ENCODE measurements at places on chromosomes 6 and 20. TPM values are rescaled to one million over a fixed set of nuclear protein-coding genes. Genes with fewer than 3 reads are reported as not detected.
A peak's percentile ranks its signal among the peaks of the same experiment; 100 is the strongest.

- peaks cover 3% of the 10 kb centered on the region for H3K27me3 ChIP-seq
- H3K27ac ChIP-seq = no peak overlapping the region
- no peak for DNase-seq
- H3K36me3 ChIP-seq = no peaks in the 10 kb centered on the region
- H3K4me3 ChIP-seq = no peak overlapping the region
Observed at GRCh38 chr20:13118676-13119075, 102.4 kb upstream of the ISM1 start.

- H3K4me1 ChIP-seq = peaks cover 86% of the 10 kb centered on the region
- no peak for DNase-seq
- no peak overlapping the region for H3K27ac ChIP-seq
Observed at GRCh38 chr6:35151466-35151865, 10.3 kb upstream of the TCP11 start.

- no peak overlapping the region for H3K4me3 ChIP-seq
- no peak for DNase-seq
- H3K27ac ChIP-seq = no peak overlapping the region
- peaks cover 2% of the 10 kb centered on the region for H3K27me3 ChIP-seq
- no peaks in the 10 kb centered on the region for H3K36me3 ChIP-seq
Observed at GRCh38 chr20:20317195-20317594, 50.7 kb upstream of the INSM1 start.

DNA sequence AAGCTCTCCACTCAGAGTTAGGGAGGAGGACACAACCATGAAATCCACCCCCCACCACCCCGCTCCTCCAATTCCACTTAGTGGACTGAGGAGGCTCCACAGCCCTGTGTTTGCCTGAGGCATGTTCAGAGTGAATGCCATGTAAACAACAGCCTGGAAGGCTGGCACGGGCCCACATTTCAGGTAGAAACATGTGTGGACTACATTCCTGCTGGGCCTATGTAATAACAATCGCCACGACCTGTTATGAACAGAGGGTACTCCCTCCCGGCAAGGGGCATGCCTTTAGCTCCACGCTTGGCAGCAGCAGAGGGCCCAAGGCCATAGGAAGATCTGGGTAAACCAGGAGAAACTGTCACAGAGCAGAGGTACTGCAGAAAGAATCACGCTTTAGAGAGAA lies 65.5 kb downstream of the ISM1 start:
- H3K27ac ChIP-seq = no peak overlapping the region
- no peaks in the 10 kb centered on the region for H3K4me1 ChIP-seq
- DNase-seq = no peak
- no peaks in the 10 kb centered on the region for H3K36me3 ChIP-seq

- peaks cover 26% of the 10 kb centered on the region for H3K36me3 ChIP-seq
- H3K27ac ChIP-seq = peak overlapping the region; percentile 51
- peaks cover 39% of the 10 kb centered on the region for H3K4me1 ChIP-seq
- no peaks in the 10 kb centered on the region for H3K27me3 ChIP-seq
Observed at GRCh38 chr20:34452281-34452982, 63.8 kb upstream of the DYNLRB1 start.

- H3K27me3 ChIP-seq = no peaks in the 10 kb centered on the region
- no peak overlapping the region for H3K27ac ChIP-seq
- no peak overlapping the region for H3K4me3 ChIP-seq
- H3K36me3 ChIP-seq = peaks cover 59% of the 10 kb centered on the region
- peaks cover 42% of the 10 kb centered on the region for H3K4me1 ChIP-seq
Observed at GRCh38 chr20:35063168-35063567, 29.4 kb downstream of the TRPC4AP start.

DNA sequence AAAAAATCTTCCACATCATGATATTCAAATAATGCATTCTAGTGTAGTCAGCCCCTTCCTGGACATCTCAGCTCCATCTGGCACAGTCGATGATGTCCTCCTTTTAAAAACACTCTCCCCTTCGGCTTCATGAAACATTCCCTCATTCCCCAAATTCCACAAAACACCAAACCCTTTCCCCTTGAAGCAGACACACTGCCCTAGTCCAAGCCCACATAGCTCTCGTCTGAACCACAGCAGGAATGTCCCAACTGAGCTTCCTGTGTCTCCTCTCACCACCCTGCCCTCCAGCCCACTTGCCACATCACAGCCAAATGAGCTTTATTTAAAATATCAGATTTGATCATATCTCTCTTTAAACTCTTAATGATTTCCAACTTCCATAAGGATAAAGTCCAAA lies 106.4 kb upstream of the CARMIL1 start:
- no peaks in the 10 kb centered on the region for H3K27me3 ChIP-seq
- H3K4me1 ChIP-seq = peaks cover 98% of the 10 kb centered on the region
- H3K27ac ChIP-seq = peak overlapping the region; percentile 85
- peak; percentile 90 for DNase-seq

GRCh38 chr6:163860287-163861081 lies 446.0 kb downstream of the QKI start:
- DNase-seq = peak; percentile 28
- no peaks in the 10 kb centered on the region for H3K27me3 ChIP-seq
- peak overlapping the region; percentile 66 for H3K27ac ChIP-seq

GRCh38 chr6:162211022-162211421 lies 516.5 kb downstream of the PRKN start:
- H3K4me1 ChIP-seq = no peaks in the 10 kb centered on the region
- H3K4me3 ChIP-seq = no peak overlapping the region
- no peak overlapping the region for H3K27ac ChIP-seq

GRCh38 chr6:128742900-128743299 lies 140.0 kb upstream of the LAMA2 start:
- no peak overlapping the region for H3K27ac ChIP-seq
- DNase-seq = no peak
- no peak overlapping the region for H3K4me3 ChIP-seq
- H3K27me3 ChIP-seq = peaks cover 1% of the 10 kb centered on the region
- no peaks in the 10 kb centered on the region for H3K4me1 ChIP-seq

DNA sequence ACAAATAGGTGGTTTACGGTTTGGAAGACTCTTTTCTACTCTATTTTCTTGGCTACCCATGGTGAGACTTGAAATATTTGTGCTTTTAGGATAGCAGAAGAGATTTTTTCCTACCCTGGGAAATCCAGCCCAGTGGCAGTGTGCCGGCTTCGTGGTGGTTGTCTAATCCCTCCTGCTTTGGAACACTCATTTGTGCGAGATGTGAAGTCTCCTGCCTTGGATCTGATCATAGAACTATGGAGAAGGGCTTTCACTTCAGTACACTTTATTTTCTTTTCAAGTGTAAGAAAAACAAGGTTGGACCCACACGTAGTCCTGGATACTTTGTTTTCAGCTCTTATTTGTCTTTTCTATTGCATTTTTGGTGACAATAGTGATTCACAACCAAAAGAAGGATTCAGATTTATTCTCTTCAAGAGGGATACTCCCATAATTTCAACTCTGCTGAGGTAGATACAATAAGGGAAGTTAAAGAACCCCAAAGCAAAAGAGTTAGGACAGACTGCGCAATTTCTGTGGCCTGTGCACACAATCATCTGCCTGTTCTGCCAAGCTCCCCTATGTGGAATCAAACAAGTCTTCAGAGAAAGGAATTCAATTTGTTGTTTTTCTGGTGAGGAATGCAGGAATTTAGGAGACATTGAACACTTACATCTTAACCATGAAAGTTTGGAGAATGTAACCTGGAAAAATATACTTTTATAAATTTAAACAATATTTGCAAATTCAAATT lies 413.2 kb downstream of the GJA1 start:
- no peaks in the 10 kb centered on the region for H3K27me3 ChIP-seq
- H3K4me3 ChIP-seq = no peak overlapping the region
- peaks cover 23% of the 10 kb centered on the region for H3K4me1 ChIP-seq
- no peaks in the 10 kb centered on the region for H3K36me3 ChIP-seq
- DNase-seq = no peak

GRCh38 chr6:162612613-162613012 lies 115.0 kb downstream of the PRKN start:
- H3K4me1 ChIP-seq = no peaks in the 10 kb centered on the region
- no peaks in the 10 kb centered on the region for H3K36me3 ChIP-seq
- no peak overlapping the region for H3K4me3 ChIP-seq
- H3K27me3 ChIP-seq = no peaks in the 10 kb centered on the region
- H3K27ac ChIP-seq = no peak overlapping the region

DNA sequence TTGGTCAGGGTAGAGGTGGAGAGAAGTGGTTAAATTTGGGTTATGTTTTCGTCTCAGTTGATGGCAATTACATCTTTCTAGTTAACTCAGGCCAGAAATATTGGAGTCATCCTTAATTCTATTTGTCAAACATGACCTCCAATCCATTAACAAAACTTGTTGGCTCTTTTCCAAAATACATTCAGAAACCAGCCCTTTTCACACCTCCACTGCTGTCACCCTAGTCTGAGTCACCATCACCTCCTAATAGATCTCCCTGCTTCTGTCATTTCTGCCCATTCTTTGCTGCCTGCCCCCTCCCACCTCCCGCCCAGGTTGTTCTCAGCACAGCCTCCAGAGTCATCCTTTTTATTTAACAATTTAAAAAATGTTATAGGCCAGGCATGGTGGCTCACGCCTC lies 3.0 kb upstream of the ABCF1 start:
- peaks cover 2% of the 10 kb centered on the region for H3K36me3 ChIP-seq
- DNase-seq = no peak
- H3K27me3 ChIP-seq = peaks cover 4% of the 10 kb centered on the region

GRCh38 chr20:34222208-34222607 lies 19.0 kb upstream of the ASIP start:
- no peaks in the 10 kb centered on the region for H3K36me3 ChIP-seq
- peak; percentile 95 for DNase-seq
- H3K27ac ChIP-seq = peak overlapping the region; percentile 77

DNA sequence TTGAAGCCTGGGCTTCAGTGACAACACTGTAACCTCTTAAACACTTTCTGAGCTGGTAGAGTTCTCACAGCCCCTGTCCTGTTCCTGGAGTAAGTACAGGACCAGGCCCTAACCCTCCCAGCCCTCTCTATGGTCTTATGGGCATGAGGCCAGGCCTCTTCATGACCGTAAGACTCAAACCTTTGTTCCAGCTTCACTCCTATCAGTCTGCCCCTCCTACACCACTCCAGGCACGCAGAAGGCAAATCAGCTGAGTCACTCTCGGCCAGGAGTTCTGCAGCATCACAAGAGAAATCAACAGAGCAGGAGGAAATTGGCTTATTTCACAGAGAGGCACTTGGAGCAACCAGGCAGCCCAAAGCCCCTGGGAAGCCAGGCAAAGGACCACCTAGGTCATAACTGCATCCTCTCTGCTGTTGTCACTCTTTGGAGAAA lies 25.3 kb upstream of the CHD6 start:
- H3K4me3 ChIP-seq = no peak overlapping the region
- H3K36me3 ChIP-seq = no peaks in the 10 kb centered on the region
- peaks cover 11% of the 10 kb centered on the region for H3K4me1 ChIP-seq
- peaks cover 21% of the 10 kb centered on the region for H3K27me3 ChIP-seq

- no peaks in the 10 kb centered on the region for H3K4me1 ChIP-seq
- H3K27ac ChIP-seq = no peak overlapping the region
- H3K4me3 ChIP-seq = no peak overlapping the region
- H3K27me3 ChIP-seq = peaks cover 2% of the 10 kb centered on the region
- no peaks in the 10 kb centered on the region for H3K36me3 ChIP-seq
Observed at GRCh38 chr6:160202411-160202810, 56.2 kb downstream of the SLC22A2 start.

DNA sequence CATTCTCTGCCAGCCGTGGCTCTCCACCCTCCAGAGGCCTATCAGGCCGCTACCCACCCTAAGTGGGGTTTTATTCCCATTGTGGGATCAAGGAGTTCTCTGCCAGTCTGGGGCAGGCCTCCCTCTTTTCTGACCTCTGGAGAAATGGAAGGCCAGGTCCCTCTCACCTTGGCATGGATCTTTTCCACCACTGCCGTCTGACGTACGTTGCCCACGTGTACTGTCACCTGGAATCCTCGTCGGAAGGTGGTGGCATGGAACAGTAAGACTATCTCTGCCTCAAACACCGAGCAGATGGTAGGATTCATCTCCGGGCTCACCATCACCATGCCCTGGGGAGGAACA lies 7.3 kb downstream of the GTPBP2 start:
- H3K4me1 ChIP-seq = peaks cover 7% of the 10 kb centered on the region
- peaks cover 43% of the 10 kb centered on the region for H3K36me3 ChIP-seq
- H3K27me3 ChIP-seq = peaks cover 10% of the 10 kb centered on the region
- no peak overlapping the region for H3K4me3 ChIP-seq
- DNase-seq = no peak

- no peak overlapping the region for H3K27ac ChIP-seq
- H3K27me3 ChIP-seq = no peaks in the 10 kb centered on the region
- no peaks in the 10 kb centered on the region for H3K4me1 ChIP-seq
- H3K36me3 ChIP-seq = 0 out of 2 replicates have a peak, but pooled peaks cover 9% of the 10 kb centered on the region
- DNase-seq = no peak
Observed at GRCh38 chr6:114421199-114421598, 78.4 kb upstream of the HS3ST5 start.

GRCh38 chr20:54199283-54199682 lies 8.6 kb upstream of the PFDN4 start:
- peaks cover 18% of the 10 kb centered on the region for H3K4me1 ChIP-seq
- H3K27ac ChIP-seq = no peak overlapping the region
- peaks cover 2% of the 10 kb centered on the region for H3K27me3 ChIP-seq
- no peak overlapping the region for H3K4me3 ChIP-seq
- H3K36me3 ChIP-seq = no peaks in the 10 kb centered on the region

GRCh38 chr6:104951677-104952076 lies 5.2 kb upstream of the LIN28B start:
- DNase-seq = no peak
- no peak overlapping the region for H3K27ac ChIP-seq
- peaks cover 2% of the 10 kb centered on the region for H3K4me1 ChIP-seq
- H3K27me3 ChIP-seq = peaks cover 40% of the 10 kb centered on the region
- H3K4me3 ChIP-seq = no peak overlapping the region

The PRSS16 gene
- total RNA-seq = not detected

The ROS1 gene
- 0.09 TPM for total RNA-seq

The FAM110A gene
- 6.3 TPM for total RNA-seq

The TUBB2A gene
- 141 TPM for total RNA-seq

The ACOT8 gene
- 32.5 TPM for total RNA-seq

The CST5 gene
- not detected for total RNA-seq

The ZBTB46 gene
- total RNA-seq = 0.59 TPM

The CDH4 gene
- 6.3 TPM for total RNA-seq

The SPATA2 gene
- 8.2 TPM for total RNA-seq

The SPATS1 gene
- total RNA-seq = not detected

The MTO1 gene
- total RNA-seq = 17.1 TPM

The FAM83C gene
- total RNA-seq = not detected

The MMP24OS gene
- total RNA-seq = 117 TPM
